Suppressor macrophage (primary cell): ENCODE measurements at places on chromosomes 5 and 9.
A peak's percentile ranks its signal among the peaks of the same experiment; 100 is the strongest.

- no peak for DNase-seq
Measured at GRCh38 chr9:124537926-124538325, 30.7 kb upstream of the NR5A1 start.

DNA sequence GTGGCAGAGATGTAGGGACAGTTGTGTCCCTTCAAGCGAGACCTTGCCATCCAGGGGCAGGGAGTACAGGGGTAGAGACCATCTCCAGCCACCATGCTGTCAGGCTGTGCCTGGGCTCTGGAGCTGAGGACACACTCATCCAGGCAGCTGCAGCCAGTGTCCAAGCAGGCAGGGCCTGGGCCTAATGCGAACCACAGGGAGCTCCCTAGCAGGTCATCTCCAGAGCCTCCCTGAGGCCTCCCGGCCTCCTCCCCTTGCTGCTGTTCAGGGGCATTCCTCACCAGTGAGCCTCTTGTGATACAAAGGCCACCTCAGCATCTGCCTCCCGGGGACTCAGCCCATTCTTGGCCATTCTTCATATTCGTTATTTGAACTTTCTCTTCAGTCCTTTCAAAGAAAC, 35.0 kb downstream of the TPPP start:
- no peak for DNase-seq

- no peak for DNase-seq
Measured at GRCh38 chr9:127380479-127380878, 16.5 kb upstream of the SLC2A8 start.

- DNase-seq, result no peak
Measured at GRCh38 chr5:493119-493701, 31.0 kb downstream of the SLC9A3 start.

- DNase-seq, result peak; percentile 70
Measured at GRCh38 chr5:179803651-179804554, 2.8 kb downstream of the MGAT4B start.

GRCh38 chr5:7597059-7597642, 201.2 kb downstream of the ADCY2 start:
- no peak for DNase-seq

- no peak for DNase-seq
Measured at GRCh38 chr5:177303925-177304391, 359 bp downstream of the PRELID1 start.

DNA sequence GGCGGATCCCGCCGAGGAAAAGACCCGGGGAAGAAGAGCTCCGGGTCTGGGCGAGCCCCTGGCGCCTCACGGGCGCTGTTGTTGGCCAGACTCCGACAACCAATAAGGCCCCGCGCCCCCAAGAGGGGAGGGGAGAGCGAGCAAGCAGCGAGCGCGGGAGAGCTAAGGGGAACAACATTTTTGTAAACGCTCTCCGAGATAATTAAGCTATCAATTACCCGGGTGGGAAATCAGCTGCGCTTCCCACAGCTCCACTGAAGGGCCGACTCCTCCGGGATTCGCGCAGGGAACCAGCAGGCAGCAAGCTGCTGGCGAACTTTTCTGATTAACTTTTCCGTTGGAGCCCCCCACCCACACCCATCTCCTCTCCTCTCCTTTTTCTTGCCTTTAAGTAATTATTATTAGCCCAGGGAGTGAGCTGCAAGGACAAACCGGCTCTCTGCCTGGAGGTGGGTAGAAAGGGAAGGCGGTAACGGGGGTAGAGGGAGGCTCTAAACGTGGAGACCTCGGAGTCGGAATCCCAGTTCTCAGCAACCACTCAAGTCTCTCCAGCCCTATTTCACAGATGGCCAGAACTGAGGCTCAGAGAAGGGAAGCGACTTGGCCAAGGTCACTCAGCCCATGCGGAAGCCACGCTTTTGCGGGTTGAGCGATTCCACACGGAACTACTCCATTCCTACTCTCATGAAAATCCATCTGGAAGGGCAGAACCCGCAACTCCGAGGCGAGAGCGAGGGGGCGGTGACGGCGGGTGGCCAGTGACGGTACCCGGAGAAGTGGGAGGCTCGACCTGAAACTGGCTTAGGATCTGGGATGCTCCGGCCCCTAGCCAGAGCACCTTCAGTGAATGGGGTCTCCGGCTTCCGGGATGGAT, 1.3 kb downstream of the ASTN2 start:
- no peak for DNase-seq

DNA sequence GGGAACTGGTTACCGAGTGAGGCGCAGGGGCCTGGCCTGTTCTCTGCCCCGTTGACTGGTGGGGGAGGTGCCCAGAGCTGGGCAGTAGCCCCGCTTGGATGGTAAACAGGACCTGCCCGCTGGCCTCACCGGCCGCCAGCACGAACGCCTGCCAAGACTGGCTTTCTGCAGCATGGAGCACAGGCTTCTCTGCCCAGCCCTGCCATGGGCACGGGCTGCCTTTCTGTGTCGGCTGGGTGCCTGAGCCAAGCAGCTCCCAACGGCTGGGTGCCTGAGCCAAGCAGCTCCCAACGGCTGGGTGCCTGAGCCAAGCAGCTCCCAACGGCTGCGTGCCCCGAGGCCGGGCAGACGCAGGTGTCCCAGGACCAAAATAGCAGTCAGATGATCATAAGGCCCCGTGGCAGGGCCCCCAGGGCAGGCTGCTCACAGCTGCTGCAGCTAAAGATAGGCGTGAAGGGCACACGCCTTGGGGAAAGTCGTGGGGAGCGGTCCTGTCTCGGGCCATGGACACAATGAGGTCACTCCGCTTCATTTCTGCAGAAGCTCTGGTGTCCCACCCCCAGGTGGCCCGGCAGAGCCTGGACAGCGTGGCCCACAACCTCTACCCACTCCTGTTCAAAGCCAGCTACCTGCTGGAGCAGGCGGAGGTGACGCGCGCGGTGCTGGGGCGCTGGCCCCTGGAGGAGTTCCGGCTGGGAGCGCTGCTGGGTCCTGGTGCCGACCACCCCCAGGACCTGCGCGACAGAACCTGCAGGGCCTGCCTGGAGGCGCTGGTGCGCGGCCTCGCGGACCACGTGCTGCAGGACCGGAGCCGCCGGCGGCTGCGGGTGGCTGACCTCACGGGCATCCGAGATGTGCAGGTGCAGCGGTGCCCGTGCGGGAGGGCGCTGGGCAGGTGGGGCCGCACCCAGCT, at the start of gene LRRC14B:
TSS of gene LRRC14B (plus strand) at position 460 of the 913 bp plus-strand sequence. CDS start at position 504, 44 bp downstream.
- no peak for DNase-seq

GRCh38 chr9:111003182-111003581, 35.1 kb downstream of the LPAR1 start:
- DNase-seq, result no peak

- DNase-seq, result no peak
Measured at GRCh38 chr9:28135549-28135948, 562.3 kb upstream of the C9orf72 start.

- DNase-seq, result no peak
Measured at GRCh38 chr5:143244000-143244736, 159.3 kb downstream of the NR3C1 start.

DNA sequence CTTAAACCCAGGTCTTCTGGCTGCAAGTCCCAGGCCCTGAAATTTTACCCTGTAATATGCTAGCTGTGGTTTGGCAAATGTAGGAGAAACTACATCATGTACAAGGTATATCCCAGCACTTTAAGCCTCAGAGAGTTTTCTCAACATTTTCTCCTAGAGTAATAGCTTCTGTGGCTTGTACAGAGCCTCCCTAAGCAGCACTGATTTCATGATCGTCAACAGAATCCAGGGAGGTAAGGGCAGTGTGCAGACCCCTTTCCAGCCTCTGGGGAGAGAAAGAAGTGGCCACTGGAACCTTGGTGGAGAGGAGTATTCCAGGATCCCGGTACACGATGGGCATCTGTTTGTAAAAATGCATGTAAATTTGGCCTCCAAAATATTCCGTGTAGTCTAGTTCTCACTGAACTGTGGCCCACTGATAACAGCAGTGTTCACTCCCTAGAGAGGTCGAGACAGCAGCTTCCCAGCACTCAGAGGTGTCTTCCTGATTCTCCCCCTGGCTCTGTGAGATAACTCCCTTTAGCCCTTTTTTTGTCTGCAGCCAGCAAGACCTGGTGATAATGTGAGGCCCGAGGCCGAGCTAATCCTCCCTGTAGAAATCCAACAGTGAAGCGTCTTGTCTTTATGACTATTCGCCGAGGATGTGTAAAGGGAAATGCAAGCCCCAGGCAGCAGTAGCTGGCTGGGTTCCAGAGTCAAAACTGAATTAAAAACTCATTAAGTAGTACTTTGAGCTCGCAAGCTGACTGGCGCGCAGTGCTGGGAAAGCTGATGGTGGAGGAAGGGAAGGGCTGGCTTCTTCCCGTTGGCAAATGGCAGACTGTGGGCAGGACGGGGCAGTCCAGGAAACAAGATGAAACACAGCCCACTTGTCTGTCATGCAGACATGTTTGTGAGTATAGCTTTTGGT, 59.0 kb downstream of the MAP1B start:
- peak; percentile 5 for DNase-seq

DNA sequence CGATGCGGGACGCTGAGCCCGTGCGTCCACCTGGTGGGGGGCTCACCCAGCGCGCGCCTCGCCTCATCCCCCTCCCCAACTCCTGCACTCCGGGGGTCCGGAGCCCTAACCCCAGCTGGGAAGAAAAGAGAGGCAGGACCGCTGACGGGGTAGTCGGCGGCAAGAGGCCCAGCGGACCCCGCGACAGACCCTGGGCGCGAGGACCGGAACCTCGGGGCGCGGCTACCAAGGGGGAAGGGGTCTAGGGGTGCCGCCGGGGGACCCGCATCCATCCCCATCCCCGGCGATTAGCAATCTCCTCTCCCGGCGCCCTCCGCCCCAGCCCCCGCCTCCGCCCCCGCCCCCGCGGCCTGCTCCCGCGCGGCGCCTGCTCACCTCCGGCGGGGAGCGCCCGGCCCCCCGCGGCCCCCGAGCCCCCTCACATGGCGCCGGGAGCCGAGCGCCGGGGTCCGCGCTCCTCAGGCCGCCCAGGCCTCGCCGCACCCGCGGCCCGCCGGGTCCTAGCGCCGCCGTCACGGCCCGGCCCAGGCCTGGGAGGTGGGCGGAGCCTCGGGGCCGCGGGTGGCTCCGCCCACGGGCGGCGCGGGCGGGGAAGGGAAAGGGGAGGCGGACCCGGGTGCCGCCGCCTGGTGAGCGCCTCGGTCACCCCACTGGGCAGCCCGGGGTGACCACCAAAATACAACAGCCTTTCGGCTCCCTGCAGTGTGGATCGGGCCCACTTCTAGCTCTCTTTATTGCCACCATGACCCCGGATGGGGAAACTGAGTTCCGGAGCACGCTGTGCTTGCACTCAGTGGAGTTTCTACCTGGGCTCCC, at the start of gene ST6GALNAC6:
TSS of gene ST6GALNAC6 (minus strand) at position 476 of the 816 bp plus-strand sequence. CDS start 1,622 bp downstream, outside the sequence.
- DNase-seq, result peak; percentile 82

DNA sequence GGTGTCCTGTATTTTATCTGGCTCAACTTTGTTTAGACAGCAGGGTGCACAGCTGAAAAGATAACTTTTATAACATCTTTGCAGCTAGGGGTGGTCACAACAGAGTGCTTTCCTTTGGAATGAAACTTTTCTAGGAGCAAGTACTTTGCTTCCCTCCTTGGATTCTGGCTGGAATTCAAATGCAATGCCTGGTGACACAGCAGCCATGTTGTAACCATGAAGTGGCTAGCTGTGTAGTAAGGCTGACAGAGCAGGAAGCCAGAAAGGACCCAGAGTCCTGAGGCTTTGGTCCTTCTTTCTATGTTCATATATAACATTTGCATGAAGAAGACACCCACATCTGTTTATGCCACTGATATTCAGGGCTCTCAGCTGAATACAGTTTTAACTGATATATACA, 48.1 kb downstream of the TENT4A start:
- peak; percentile 34 for DNase-seq

- peak; percentile 20 for DNase-seq
Measured at GRCh38 chr5:159105145-159106053, 5.7 kb upstream of the EBF1 start.

- DNase-seq, result no peak
Measured at GRCh38 chr9:114117996-114118830, 19.1 kb upstream of the KIF12 start.

- no peak for DNase-seq
Measured at GRCh38 chr9:84966876-84967830, 297.6 kb downstream of the NTRK2 start.

GRCh38 chr9:1708219-1708618, 306.9 kb upstream of the SMARCA2 start:
- DNase-seq, result no peak

DNA sequence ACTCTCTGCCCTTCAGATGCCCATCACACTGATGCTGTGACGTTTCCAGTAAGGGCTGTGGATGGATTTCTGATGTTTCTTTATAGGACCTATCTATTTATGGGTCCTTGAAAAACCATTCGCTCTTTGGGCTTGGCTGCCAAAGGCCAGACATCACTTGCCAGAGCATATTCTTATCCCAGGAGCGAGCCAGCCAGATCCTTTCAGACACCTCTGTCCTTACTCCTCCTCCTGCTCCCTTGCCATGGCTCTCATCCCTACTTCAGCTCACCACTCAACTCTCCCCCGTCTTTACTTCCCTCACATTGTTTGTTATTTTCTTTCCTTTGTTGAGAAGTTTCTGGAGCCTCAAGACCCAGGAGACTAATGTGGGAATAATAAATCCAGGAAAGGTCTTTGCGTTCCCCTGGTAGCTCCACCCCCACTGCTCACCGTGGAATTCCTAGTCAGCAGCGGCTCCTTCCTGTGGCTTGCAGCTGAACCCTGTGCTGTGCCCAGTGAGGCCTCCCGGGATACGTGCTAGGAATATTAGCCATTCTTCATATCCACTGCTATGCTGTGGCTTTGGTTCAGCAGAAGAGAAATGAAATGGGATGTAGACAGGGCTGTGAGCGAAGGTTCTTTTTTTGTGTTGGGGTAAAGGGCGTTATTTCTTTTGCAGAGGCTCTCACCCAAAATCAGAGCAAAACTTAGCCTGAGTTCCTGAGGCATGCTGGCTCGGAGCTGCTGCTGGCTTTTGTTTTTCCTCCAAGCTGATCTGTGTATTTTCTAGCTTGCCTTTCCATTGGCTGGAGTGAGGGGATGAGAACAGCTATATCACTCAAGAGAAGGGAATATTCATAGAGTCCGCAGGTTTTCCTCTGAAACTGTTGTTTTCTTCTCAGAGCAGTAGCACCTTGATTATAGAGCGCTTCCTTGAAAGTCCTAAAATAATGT, 171.1 kb downstream of the SAXO1 start:
- no peak for DNase-seq

GRCh38 chr5:153399595-153399994, 90.9 kb upstream of the GRIA1 start:
- DNase-seq, result no peak

GRCh38 chr5:138784590-138784989, 31.4 kb downstream of the CTNNA1 start:
- DNase-seq, result no peak

DNA sequence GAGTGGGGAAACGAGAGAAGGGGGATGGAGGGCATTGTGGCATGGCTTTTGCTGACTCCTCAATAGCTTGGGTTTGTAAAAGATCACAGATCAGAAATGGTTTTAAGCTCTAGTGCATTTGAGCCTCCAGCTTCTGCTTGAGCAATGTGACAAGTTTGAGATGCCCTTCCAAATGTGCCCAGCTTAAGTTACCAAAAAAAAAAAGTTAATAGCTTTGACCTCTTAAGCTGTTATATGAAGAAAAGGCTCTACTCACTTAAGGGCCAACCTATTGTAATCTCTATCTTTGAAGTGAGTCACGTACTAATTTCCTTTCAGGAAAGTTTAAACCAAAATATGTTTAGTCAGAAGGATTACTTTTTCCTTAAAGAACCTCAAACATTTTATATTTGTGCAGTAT, 428.8 kb upstream of the ACTBL2 start:
- no peak for DNase-seq
